ENCODE measurements at places on chromosomes 3 and 15.

DNA sequence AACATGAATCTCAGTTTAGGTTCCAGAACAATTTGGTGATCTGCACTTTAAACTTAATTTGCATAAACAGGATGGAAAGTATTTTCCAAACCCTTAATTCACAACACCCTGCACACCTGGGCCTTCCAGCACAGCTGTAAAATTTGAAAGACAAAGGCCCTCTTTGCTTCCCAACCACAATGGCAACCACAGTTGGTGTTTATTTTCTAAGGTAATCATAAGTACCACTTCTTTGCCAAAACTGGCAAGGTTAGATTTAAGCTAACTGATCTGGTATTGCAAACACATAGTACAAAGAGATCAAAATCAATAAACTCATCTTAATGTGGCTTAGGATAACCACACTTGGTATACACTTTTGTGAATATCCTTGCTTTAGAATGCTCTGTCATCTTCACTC, 4.1 kb downstream of the LRIG1 start:
- no peak for DNase-seq

DNA sequence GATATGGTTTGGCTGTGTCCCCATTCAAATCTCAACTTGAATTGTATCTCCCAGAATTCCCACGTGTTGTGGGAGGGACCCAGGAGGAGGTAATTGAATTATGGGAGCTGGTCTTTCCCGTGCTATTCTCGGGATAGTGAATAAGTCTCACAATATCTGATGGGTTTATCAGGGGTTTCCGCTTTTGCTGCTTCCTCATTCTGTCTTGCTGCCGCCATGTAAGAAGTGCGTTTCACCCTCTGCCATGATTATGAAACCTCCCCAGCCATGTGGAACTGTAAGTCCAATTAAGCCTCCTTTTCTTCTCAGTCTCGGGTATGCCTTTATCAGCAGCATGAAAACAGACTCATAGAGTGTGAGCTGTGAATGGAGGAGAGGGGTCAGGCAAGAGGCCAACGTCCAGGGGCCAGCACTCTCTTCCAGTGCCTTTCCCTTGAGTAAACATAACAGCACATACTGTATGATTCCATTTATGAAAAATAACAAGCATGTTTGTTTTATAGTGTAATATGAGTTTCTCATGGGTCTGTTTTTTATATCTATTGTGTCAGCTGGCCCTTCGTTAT, 16.3 kb upstream of the LCTL start:
- DNase-seq: no peak

DNA sequence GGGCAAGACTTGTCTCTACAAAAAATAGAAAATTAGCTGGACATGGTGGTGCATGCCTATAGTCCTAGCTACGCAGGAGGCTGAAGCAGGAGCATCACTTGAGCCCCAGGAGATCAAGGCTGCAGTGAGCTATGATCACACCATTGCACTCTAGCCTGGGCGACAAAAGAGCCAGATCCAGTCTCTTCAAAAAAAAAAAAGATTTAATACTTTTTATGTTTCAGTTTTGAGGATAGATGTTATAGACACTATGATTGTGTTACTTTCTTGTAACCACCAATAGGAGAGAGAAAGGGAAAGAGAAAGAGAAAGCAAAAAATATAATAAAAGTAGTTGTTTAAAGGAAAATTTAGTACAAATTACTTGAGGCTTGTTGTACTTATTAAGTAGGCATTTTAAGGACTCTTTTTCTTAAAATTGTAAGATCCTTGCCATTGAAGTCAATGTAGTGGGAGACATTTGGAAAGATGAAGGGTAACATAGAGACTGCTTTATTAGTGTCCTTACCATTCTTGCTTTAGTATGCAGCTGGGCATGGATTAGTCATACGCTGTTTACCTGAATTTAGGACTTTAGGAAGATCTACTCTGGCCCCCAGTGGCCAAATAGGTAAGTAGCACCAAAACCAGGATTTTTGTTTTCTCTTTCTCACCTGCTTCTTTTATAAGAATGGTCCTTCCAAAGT, 35.1 kb upstream of the ZDHHC23 start:
- DNase-seq: peak; percentile 39

- DNase-seq: no peak
Observed at GRCh38 chr3:119288669-119289403, 5.3 kb upstream of the ARHGAP31 start.

GRCh38 chr15:29835301-29835700, 13.0 kb upstream of the TJP1 start:
- no peak for DNase-seq

DNA sequence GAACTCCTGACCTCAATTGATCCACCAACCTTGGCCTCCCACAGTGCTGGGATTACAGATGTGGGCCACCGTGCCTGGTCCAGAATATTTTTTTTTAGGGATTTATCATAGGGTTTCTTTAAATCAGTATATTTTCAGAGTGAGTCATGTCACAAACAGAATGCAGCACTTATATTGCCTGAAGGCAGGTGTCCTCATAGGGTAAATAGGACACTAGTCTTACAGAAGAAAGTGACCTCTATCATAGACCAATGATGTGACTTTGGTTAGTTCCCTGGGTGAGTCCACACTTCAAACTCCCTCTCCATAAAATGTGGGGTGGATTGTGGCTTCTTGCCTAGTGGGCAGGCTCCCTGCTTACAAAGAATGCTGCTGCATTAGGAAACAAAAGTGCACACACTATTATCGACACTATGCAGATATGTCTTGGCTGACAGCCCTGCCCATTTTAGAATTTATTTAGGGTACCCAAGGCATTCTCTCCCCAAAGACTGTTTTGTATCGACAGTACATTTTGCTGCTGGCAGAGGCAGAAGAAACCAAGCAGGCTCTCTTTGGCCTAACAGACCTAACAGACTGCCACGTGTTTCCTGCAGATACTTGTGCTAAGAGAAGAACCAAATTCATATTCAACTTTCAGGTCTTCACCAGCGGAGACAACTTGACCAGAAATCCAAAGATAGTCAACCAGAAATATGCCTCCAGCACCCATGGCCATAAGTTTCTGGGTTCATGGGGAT, 125.0 kb downstream of the MOBP start:
- no peak for DNase-seq

- DNase-seq: no peak
Observed at GRCh38 chr15:20356911-20357480, 184.6 kb downstream of the GOLGA6L6 start.

GRCh38 chr15:88215066-88215648, 41.4 kb downstream of the NTRK3 start:
- no peak for DNase-seq

GRCh38 chr3:127431066-127431465, 143.2 kb upstream of the PRR20G start:
- no peak for DNase-seq

GRCh38 chr3:85360742-85361387, 402.1 kb downstream of the CADM2 start:
- DNase-seq: peak; percentile 11

DNA sequence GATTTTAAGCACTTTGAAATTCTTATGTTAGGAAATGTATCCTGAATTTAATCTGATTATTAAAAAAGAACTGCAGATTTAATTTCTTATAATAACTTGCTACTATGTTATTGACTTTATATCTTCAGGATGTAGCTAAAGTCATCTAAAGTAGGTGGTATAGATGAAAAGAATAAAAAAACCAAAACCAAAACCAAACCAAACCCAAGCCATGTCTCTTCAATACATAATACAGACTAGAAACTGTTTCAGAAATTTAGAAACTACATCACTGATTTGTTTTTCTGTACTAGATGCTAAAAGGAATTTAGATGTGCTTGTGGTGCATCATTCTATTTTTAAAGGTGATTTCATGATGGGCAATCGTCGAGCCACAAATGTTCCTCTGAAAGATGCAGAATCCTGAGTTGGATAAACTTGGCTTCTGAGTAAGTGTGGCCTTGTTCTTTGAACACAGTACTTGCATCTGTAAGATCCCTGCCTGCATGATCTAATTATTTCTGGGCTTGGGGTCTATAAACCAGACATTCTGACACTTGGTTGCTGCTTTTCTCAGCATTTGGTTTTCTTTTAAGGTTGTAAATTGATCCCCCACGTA, 287.1 kb upstream of the SUCLG2 start:
- DNase-seq: no peak

- DNase-seq: no peak
Observed at GRCh38 chr3:34856081-34856947, 783.0 kb upstream of the ARPP21 start.

DNA sequence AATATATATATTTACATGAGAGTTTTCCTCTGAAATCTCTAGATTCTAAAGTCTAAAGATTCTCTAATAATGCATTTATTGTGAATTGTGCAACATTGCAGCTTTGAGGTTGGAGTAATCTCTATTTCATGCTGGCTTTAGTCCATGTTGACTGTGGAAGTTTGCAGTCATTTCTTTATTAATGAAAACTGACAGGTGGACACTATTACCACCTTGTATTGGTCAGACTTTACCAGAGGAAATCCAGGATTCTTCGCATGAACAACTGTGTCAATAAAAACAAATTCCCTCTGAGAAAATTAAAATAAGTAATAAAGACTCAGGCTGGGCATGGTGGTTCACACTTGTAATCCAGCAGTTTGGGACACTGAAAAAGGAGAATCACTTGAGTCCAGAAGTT, 274.1 kb downstream of the SHQ1 start:
- no peak for DNase-seq

DNA sequence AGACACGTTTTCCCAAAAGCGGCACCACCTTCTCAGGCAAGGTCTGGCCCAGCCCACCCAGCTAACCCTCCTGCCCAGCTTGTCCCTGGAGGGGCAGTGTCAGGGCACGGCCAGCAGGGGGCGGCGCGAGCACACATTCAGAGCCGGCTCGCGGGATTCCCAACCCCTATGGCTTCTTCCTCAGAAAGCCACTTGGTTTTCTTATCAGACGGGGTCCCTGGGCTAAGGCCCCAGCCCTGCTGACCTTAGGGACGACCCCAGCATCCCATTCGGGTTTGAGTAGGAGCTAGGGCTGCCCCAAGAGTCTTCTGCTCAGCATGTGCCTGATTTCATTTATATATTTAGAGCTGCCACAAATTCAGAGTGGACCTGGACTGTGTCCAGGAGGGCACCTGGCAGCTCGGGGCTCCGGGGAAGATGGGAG, 14.5 kb downstream of the RLBP1 start:
- DNase-seq: peak; percentile 56

DNA sequence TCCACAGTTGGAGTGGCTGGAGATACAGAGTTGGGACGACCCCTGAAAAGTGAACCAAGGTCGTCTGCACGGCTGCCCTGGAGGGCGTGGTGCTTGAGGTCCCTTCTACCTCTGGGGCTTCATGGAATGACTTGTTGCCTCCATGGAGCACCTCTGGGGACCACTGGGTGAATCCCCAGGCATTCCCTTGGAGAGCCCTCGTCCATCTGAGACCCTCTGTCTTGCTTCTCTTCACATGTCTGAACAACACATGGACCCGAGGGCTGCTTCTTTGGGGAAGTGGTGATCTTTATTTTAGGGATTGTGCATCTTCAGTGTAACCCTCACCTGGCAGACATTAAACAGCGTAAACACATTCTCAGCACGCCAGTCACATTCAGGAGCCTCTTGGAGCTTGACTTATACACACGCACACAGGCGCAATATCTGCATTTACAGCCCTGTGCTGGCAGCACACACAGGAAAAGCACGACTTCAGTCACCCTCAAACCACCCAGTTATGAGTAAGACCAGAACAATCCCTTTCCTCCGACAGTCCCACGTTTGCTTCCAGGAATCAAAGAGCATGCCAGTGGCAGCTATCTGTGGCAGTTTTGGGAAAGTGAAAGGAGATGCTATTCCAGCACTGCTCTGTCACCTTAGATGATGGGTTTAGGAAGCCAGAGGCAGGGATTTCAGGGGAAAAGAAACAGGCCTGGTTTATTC, 12.6 kb downstream of the FAM107A start:
- no peak for DNase-seq

DNA sequence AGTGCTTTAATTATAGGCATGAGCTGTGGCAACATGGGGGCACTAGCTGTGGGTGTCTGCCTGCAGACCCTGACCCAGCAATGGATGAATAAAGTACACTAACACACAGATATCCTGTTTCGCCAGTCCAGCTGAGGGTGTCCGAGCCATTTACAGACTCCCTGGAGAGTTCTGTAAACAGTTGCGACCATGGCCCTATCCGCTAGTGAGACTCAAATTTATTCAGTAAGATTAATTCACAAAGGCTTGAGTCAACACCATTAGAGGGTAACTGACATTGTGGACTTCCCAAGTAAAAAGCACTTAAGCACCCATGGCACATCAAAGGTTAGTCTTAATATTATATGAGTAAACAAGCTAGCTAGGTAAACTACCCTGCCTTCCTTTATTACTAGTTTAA, 161.6 kb downstream of the TBL1XR1 start:
- no peak for DNase-seq

- no peak for DNase-seq
Observed at GRCh38 chr3:194380326-194380725, 10.8 kb upstream of the LRRC15 start.

GRCh38 chr3:12116870-12117269, 41.8 kb downstream of the TIMP4 start:
- no peak for DNase-seq

DNA sequence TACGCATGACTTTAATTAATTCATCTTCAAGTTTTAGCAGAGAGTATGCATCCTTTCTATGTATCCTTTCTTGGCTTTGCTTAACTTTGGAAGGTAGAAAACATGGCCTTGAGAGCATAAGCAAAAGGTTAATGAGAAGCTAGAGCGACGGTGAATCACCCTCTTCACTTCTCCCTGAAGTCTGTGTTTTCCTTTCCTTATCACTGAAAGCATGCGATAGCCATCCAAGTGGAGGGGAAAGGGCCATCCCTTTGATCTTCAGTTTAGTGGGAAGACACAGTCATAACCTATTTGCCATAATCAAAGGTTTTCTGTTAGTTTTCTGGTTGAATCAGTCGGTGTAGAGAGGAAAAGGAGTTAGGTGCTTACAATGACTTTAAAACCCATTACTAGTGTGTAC, 354.0 kb upstream of the ROBO2 start:
- no peak for DNase-seq

DNA sequence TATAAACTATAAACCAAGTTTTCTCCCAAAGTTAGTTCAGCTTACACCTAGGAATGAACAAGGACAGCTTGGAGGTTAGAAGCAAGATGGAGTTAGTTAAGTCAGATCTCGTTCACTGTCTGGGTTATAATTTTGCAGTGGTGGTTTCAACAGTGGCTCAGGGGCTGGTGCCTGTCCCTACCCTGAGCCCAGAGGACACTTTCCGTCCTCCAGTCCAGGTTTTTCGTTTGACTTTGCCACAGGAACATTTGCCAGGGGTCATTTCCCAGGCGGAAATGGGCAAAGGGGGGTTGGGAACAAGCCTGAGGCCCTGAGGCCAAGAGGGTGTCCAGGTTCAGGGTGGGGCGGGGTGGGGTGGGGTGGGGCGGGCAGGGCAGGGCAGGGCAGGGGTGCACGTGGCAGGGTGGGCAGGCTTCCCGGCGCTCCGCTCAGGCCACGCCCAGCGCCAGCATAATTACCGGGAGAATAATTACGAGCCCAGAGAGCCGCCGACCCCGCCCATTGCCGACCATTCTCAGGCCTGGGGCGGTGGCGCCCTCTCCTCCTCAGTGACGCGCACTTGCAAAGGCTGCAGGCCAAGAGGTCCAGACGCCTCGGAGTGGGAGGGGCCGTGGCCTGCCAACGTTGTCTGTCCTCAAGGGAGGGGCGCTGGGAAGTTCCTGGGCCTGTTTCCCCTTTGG, 70.4 kb downstream of the KLF13 start:
- peak; percentile 69 for DNase-seq

Measured in renal pelvis (tissue), 12 donors.